T-helper 2 cell (primary cell): ENCODE measurements at places on chromosomes 7 and 10.
A peak's percentile ranks its signal among the peaks of the same experiment; 100 is the strongest.

- no peak for DNase-seq
Observed at GRCh38 chr7:151644554-151644953, 124.9 kb upstream of the RHEB start.

- DNase-seq, result no peak
Observed at GRCh38 chr7:50141854-50142253, 48.8 kb upstream of the ZPBP start.

DNA sequence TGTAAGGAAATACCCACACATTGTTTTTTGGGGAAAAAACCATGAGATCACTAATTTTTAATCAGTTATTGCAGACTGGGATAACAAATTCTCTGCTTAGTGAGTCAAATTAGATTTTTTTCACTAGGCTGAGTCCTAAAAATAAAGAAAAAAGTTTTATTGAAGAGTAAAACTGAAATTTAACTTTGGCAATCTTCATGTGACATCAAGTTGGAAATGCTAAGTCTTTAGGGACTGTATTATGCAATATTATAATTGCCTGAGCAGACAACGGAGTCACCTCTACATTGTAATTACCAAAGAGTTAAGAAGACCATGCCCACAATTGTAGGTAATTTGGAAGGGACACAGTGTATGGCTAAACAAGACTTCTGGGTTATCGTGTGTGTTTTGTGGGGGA, 2.2 kb upstream of the CLEC5A start:
- DNase-seq, result no peak

GRCh38 chr7:95737828-95738505, 34.4 kb upstream of the DYNC1I1 start:
- DNase-seq, result no peak

- no peak for DNase-seq
Observed at GRCh38 chr7:132738254-132738653, 162.0 kb upstream of the PLXNA4 start.

GRCh38 chr7:120553491-120553890, 280.5 kb downstream of the KCND2 start:
- DNase-seq, result no peak

GRCh38 chr10:35495521-35496119, 109.5 kb upstream of the GJD4 start:
- no peak for DNase-seq

DNA sequence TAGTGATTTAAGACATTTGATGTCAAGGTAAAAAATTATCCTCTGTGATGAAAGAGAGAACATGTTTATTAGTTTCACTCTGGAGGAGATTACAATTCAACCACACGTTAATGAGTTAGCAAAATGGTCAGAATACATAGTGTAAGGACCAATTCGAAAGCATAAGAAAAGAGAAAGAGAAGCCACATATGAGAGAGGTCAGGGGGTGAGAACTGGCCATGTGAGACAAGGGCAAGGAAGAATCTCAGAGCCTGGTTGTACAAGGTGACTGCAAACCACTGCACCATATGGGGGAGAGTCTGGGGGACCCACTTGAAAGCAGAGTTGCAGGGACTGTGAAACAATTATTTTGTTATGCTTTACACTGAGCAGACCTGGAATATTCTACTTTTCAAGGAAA, 27.7 kb upstream of the BET1 start:
- no peak for DNase-seq

- no peak for DNase-seq
Observed at GRCh38 chr7:95718577-95719410, 53.6 kb upstream of the DYNC1I1 start.

GRCh38 chr10:35421553-35422178, 85.4 kb downstream of the CCNY start:
- no peak for DNase-seq

- DNase-seq, result no peak
Observed at GRCh38 chr7:103141753-103142404, 7.0 kb downstream of the NAPEPLD start.

DNA sequence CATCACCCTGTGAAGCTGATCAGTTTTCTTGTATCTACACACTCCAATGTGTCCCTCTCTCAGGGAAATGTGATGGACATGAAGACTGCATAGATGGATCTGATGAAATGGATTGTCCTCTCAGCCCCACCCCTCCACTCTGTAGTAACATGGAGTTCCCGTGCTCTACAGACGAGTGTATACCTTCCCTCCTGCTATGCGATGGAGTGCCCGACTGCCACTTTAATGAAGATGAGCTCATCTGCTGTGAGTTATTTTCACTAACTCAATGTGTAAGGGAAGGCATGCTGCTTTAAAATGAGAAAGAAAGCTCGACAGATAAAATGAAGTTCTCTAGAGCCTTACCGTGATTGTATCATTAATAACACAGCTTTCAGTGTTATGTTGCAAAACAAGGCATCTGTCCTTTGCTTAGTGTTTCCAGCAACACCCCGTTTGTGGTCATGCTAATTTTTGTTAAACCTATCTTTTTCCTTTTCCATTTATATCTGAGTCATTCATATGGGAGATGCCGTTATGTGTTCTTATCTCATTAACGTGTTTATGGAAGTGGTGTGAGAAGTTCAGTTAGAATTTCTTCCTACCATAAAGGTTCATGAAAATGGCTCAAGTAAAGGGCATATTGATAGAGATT, 220.9 kb upstream of the PLXDC2 start:
- DNase-seq, result no peak

DNA sequence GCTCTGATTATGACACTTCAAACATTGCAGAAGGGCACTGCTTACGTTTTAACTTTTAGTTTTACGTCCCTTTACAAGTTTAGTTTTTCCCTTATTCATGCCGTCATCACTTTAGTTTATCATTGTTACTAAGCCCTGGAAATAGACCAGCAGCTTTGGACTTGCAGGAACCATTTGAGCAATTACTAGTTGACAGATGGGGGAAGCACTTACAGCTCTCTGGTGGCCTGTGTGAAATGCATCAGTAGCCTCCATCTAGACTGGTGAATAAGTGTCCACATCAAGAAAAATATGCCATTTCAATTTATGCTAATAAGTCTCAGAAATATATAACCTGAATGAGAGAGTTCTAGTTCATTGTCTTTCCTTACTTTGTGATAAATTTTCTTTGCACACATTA, 194.9 kb upstream of the GRM3 start:
- DNase-seq, result no peak

DNA sequence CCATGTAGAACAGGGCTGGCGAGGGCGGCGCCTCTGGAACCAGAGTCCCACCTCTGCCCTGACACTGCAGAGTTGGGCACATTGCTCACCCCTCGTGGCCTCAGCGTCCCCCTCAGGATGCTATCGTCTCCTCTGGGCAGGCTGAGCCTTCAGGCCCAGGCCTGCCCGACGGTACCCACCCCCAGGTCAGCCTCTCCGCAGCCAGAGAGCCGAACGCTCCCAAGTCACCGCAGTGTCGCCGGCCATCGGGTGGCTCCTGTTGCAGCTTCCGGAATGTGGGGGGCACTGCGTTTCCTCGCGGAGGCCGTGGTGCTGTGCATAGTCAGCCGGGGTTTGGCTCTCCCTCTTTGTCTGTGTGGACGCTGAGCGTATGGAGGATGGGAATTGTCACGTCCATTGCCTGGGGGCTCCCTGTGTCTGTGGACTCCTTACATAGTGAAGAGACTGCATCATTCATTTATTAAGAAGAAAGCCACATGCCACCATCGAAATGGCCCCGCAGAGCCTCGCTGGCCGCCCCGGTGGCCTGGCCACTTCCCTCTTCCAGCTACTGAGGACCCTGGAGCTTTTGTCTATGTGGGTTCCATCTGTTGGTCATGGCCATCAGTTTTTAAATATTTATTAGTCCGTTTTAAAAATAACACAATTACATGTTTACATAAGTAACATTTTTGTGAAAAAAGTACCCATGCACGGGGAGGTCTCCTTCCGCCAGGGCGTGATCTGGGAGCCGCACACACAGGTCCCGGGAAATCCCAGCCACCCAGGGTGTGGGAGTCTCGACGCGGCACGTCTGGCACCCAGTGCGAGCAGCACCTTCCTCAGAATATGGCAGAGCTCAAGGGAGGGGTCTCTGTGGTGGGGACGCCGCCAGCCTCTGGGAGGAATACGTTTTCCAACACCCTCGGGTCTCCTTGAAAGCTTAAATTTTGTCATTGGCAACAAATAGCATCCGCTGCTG, 15.6 kb downstream of the NKX6-2 start:
- no peak for DNase-seq

DNA sequence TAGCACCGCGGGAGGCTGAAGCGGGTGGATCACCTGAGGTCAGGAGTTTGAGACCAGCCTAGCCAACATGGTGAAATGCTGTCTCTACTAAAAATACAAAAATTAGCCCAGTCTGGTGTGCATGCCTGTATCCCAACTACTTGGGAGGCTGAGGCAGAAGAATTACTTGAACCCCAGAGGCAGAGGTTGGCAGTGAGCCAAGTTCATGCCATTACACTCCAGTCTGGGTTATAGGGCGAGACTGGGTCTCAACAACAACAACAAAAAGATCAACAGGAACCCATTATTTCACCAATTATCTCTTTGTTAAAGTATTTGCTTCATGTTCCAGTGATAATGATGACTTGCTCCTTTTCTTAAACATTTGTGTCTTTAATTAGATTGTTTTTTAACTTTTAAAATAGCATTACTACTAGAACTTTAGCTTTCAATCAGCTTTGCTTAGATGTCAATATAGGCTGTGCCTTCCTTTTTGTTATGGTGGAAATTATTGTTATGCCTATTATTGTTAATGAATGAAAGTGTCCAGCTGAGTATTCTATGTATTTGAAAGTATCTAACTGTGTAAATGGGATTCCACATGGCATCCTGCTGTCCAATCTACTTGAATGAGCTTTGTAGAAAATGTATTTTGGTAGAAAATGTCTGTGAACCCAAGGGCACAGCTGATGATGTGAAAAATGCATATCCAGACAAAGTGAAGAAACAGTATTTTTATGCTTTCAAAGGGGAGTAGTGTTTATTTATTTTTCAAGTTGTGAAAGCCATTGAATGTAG, 61.7 kb upstream of the CSTF2T start:
- no peak for DNase-seq

DNA sequence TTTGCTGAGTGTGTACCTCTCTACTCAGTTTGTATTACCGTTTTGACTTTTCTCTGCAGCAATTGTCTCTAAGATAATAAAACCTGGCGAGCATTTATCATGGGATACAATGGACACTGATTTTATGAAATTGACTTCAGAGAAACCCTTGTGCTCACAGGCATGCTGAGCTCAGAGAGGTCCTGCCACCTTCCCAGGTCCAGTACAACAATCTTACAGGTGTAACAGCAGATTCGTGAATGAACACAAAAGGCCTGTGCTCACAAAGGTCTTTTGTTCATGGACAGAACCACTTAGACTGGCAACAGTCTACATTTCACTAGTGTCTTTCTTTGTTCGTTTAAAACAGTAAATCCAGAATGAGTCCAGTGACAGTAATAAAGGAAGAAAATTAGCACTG, 43.2 kb downstream of the HECW1 start:
- no peak for DNase-seq

- no peak for DNase-seq
Observed at GRCh38 chr7:84591897-84592296, 397.3 kb upstream of the SEMA3A start.

- DNase-seq, result no peak
Observed at GRCh38 chr10:60434418-60435046, 44.9 kb upstream of the ANK3 start.

GRCh38 chr7:115094163-115094562, 172.3 kb downstream of the MDFIC start:
- DNase-seq, result no peak

DNA sequence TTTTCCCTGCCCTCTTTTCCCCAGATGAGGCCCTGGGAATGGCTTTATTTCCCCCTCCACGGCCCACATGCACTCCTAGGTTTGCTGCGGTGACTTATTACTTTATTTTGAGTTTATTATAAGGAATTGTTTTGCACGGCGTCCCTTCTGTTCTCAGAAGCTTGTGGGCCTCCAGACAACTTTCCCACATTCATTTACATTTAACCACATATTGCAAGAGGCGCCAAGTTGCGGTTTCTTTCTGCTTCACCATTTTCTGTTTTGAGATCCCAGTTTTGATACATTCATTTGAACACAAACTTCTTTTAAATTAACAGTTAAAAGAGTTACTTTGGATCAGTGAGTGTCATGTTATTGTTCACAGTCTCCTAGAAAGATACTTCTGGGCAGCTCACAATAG, 532.5 kb upstream of the MGMT start:
- DNase-seq, result no peak

- DNase-seq, result no peak
Observed at GRCh38 chr10:48336978-48337599, 30.6 kb downstream of the MAPK8 start.

DNA sequence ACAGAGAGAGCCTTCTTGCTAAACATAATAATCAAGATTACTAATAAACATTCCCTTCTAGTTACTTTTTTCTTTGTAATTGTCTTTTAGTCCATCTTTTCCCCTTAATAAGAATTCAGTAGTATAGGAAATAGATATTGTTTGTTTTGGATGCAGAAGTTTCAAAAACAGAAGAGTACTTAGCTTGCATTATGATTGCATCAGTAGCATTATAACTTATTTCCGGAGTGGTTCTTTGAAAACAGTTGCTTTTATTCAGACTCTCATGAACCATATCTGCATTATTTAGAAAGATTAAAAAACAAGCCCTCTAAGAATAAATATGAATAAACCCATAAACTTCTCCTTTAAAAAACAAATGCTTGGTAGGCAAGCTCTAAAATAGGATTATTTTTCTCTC, 34.0 kb upstream of the DKK1 start:
- no peak for DNase-seq

- DNase-seq, result no peak
Observed at GRCh38 chr7:88759230-88760135, at the start of gene ZNF804B. Gene ZNF804B, plus strand, starts transcription at chr7:88759700. Its CDS starts 277 bp downstream, at chr7:88759977.

DNA sequence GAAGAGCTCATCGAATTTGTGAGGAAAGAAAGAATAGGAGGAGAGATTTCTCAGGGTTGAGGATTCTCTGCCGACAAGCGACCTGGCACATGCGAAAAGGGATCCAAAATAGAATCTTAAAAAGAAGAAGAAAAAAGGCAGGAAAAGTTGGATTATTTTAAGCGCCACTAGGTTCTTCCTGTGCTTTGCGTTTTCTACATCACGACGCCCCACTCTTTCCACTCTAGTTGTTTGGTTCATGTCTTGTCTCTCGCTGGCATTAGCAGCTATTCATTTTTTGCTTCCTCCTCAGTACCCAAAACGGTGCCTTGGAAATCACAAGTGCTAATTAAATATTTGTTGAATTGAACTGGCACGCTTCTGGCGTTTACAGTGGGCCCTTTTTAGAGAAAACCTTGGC, 674 bp upstream of the FRA10AC1 start:
- DNase-seq, result peak; percentile 24
